ENCODE measurements at places on chromosomes 2 and 18.
A peak's percentile ranks its signal among the peaks of the same experiment; 100 is the strongest.

- no peak for DNase-seq
These were observed 44.4 kb downstream of the RAB27B start for GRCh38 chr18:54872681-54873080.

DNA sequence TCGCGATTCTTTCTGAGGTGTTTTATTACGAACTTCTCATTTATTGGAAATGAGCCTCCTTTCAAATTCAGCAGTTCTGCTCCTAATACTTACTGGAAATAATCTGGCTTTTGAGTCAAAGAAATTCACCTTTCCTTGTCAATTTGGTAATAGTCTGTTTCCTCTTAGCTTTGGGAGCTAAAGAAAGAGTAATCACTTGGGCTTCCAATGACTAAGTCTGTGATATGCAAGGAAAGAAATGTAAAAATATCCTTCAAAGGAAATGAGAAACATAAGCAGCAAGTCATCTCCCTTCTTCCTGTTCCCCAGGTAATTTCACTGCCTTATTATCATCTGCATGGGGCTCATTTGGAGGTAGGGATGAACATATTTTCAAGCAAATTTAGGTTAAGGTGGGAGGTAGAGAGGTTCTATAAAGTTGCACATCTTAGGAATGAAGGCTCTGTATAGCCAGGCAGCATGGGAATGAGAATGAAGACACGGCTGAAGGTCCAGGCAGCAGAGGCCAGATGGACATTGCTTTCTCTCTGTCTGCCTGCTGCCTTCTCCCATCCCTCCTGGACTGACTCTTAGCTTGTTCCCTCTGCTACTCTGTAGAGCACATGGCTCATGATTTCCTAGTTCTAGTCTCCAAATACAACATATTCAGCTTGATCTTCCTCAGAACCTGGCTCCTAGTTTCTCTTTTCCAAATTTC, 1.0 kb downstream of the SPP2 start:
- DNase-seq, result no peak

GRCh38 chr18:45398448-45398847, 216.8 kb upstream of the SLC14A2 start:
- DNase-seq, result no peak

DNA sequence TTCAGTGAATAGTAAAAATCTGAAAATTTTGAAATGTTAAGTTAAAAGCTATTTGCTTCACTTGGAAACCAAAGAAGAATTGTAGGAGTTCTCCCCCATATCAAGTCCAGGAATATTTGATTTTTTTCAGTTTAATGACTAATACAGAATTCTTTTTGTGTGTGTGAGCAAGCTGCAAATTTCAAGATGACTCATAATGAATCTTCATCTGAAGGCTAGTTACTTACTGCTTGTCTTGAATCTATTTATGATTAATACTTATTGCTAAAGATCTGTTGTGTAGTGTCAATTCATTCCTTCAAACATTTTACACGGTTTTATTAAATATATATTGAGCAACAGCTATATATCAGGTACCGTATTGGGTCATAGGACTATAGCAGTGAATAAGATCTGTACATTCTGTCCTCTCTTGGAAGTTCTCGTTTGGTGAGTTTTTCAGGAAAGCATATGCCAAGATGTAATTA, 47.8 kb upstream of the CAVIN2 start:
- peak; percentile 67 for DNase-seq

DNA sequence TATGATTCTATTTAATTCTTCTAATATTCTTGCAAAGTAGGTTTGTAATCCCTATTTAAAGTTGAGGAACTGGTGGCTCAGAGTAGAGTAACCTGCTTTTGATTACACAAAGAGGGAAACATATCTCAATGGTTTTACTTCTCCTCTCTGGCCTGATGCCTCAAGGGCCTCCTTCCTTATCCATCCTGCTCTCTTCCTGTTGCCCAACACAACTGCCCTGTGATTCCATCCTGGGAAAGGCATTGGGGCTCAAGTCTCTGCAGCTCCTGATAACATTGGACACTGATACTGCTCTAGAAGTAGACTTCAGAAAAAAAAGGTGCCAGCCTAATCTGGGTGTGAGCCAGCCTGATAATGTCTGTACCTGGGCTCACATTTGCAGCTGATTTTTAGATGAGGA, 75.8 kb downstream of the RDH14 start:
- no peak for DNase-seq

- no peak for DNase-seq
These were observed 21.3 kb downstream of the PSME4 start for GRCh38 chr2:53949457-53949856.

DNA sequence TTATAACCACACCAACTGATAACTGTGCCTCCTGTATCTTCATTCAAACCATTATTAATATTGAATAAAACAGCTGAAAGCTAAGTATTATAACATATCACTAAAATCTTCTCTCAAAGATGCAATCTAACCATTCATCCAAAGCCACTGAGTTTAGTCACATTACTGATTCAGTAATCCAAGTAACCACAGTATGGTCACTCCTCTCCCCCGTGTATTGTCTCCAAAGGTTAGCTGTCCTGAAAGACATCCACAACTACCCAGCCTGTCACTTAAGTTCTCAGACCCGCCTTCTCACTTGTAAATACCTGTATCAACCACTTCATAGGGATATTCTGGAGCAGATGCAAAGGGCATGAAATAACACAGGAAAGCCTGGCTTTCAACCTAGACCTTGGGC, 213.4 kb upstream of the BOD1L2 start:
- DNase-seq, result no peak

GRCh38 chr2:66343259-66343658, 91.7 kb upstream of the MEIS1 start:
- DNase-seq, result no peak

- no peak for DNase-seq
These were observed 67.5 kb upstream of the ZNG1B start for GRCh38 chr2:113370030-113370429.

DNA sequence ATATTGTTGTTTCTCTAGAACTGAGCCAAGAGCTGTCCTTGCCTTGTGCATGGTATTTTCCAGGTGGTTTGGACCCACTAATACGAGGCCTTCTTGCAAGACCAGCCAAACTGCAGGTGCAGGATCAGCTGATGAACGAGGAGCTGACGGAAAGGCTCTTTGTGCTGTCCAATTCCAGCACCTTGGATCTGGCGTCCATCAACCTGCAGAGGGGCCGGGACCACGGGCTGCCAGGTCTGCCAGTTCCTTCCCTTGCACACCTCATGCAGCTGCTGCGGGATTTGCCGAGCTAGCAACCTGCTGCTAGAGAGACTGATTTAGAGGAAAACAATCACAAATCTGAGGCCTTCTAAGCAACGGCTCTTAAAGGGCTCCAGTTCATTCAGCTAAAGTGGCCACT, 74.5 kb downstream of the TPO start:
- no peak for DNase-seq

- no peak for DNase-seq
These were observed 475 bp downstream of the B3GNT2 start for GRCh38 chr2:62196278-62196901.

DNA sequence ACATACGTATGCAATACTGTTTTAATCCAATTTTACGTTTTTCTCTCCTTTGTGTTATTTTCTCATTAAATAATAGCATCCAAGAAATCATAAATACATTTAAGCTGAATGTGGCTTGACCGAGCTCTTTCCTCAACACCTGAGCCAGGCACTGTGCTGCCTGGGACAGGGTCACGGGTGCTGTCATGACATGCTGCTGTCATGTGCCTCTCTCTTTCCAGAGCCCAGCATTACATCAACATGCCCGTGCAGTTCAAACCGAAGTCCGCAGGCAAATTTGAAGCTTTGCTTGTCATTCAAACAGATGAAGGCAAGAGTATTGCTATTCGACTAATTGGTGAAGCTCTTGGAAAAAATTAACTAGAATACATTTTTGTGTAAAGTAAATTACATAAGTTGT, 94.1 kb upstream of the LDLRAD4 start:
- DNase-seq, result no peak

DNA sequence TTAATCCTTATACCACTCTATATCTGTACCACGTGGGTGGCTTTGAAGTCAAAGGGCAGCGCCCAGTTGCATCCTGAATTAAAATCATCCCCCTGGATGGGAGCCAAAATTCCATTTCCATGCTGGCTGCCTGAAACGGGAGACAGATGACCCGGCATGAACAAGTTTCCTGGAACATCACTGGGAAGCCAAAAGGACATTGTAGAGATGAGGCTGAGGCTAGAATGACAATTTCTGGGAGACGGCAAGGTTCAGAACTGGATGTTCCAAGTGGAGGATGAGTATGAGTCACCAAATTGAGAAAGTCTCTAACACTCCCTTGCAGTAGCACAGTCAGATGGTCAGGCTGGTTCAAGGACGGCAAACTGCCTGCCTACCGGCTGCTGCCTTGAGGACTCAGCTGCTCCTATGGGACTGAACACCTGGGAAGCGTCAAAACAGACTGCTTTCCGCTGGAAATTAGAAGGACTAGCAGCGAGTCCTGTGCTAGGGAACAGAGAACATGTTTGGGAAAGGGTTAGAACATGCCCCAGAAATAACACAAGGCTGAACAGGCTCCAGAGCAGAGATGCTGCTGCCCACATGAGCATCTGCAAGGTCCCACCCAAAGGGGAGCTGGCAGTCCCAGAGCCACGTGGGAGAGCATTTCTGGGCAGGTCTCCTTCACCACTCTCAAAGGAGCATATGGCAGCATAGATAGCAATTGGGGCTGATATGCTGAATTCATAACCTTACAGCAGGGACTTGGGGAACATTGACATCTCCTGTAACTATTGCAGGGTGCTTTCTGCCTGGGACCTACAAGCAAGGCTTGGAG, 32.0 kb downstream of the YPEL5 start:
- no peak for DNase-seq

DNA sequence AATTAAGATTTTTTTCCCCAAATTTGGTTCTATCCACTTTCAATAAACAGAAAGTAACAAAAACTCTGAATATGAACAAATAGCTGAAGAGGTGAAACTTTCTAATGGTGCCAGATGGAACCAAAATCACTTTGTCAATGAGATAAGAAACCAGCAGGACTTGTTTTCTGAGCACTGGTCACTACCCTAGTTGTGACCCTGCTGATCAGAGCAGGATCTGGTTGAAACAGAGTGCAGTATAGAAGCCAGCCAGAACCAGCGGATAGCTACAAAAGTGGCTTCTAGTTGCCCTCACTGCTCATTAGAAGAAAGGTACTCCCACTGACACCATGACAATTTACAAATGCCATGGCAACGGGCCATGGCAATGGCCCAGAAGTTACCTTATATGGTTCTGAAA, 158.3 kb upstream of the PIEZO2 start:
- no peak for DNase-seq

DNA sequence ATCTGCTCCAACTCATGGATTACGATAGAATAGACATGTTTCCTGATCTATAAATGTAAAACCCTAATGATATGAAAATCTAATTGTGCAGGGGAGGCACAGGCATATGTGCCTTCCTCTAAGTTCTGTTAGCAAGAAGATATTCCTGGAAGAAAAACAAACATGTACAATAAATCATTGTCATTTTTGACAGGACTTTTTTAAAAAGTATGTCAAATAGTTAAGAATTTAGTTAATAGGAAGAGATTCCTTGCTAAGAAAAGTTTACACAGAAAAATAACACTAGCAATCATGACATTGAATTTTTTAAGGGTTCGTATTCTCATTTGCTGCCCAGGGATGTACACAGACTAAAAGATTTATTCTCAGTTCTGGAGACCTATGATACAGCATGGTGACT, 15.3 kb upstream of the CREB1 start:
- DNase-seq, result no peak

GRCh38 chr2:69703189-69703588, 38.7 kb upstream of the ANXA4 start:
- no peak for DNase-seq

DNA sequence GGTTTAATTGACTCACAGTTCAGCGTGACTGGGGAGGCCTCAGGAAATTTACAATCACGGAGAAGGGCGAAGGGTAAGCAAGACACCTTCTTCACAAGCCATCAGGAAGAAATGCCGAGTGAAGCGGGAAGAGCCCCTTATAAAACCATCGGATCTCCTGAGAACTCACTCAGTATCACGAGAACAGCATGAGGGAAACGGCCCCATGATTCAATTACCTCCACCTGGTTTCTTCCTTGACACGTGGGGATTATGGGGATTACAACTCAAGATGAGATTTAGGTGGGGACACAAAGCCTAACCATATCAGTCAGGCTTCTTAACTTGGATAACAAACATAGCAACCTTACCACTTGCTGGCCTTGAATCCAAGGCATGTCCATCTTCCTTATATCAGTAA, 289.0 kb upstream of the STON1 start:
- no peak for DNase-seq

- DNase-seq, result no peak
These were observed 579.0 kb downstream of the PLCL1 start for GRCh38 chr2:198383392-198383791.

- DNase-seq, result no peak
These were observed 78.4 kb downstream of the ARHGEF4 start for GRCh38 chr2:130915149-130915548.

DNA sequence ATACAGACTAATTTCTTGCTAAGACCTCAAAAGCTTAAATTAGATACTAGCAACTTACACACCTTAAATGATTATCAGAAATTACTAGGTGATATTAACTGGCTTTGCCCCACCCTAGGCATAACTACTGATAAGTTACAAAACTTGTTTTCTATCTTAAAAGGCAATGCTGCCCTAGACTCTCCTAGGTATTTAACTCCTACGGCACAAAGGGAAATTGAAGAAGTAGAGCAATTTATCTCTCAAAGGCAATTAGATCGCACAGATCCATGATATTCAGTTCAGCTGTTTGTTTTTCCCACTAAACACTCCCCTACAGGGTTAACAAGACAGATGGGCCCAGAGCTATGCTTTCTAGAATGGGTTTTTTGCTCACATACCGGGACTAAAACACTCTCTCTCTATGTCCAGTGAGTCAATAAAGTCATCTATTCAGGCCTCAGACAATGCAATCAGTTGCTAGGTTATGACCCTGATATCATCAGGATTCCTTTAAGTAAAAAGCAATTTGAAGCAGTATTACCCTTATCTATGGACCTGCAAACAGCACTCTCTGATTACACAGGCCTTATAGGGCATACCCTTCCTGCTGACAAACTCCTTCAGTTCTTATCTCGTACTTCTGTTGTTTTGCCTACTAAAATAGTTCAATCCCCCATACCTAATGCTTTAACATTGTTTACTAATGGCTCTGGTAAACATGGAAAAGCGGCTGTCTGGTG, 14.3 kb downstream of the MAP3K2 start:
- DNase-seq, result no peak

- peak; percentile 35 for DNase-seq
These were observed 25.5 kb downstream of the RMC1 start for GRCh38 chr18:23528580-23529472.

- DNase-seq, result no peak
These were observed 43.8 kb downstream of the MAIP1 start for GRCh38 chr2:199999166-199999565.

DNA sequence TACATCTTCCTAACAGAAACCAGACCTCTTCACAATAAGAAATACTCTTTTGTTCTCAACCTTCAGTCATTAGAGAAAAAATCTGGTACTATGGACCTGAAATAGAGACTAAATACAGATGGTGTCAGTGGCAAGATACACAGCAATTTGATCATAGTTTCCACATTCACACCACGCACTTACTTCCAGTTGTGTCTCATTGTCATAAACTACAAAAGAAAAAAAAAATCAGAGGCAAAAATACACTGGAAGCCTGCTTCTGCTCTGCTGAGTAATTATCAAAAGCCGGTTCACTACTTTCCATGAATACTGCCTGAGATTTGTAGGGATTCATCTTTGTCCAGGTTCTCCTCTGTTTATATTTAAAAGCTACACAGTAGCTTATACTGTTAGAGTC, 182.6 kb downstream of the PID1 start:
- no peak for DNase-seq

GRCh38 chr2:189756311-189756952, 6.2 kb downstream of the OSGEPL1 start:
- no peak for DNase-seq
